Activated CD4-positive, alpha-beta T cell treated with anti-CD3 and anti-CD28 coated beads, Interleukin-2, amount 50 U/mL, for 4 hours (primary cell): ENCODE measurements at places on chromosomes 16 and 17.

GRCh38 chr17:20995164-20995872, 47.5 kb downstream of the USP22 start:
- DNase-seq: no peak

DNA sequence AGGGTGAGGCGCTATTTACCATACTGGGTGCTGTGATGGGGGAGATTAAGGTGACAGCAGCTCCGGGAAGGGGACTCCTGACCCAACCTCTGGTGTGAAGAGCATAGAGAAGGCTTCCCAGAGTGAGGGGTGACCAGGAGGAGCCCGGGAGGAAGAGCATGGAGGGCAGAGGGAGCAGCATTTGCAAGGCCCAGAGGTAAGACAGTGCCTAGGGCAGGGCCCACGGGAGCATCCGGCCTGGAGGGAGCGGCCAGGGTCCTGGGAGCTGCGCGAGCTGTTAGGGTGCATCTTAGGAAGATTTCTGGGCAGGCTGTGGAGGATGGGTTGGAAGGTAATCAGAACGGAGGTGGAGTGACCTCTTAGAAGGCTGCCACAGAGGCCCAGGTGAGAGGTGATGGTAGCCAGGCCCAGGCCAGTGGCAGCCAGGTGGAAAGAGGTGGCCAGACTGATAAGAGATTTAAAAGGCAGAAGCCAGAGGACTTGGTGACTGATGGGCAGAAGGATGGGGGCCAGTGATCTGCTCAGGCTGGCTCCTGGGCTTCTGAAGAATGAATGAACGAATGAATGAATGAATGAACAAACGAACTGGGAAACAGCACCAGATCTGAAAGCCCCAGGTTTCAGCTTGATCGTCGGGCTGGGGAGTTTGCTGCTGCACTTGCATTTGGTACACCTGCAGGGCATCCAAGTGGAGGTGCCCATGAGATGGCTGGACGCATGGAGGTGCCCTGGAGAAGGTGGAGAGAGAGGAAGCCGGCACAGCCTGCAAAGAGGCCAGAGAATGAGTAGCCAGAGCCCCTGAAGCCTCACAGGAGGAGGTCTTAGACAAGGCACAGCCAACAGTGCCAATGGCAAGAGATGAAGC, 13.0 kb upstream of the TMEM92 start:
- DNase-seq: no peak

- DNase-seq: no peak
Observed at GRCh38 chr16:23509782-23510163, 521 bp downstream of the GGA2 start.

DNA sequence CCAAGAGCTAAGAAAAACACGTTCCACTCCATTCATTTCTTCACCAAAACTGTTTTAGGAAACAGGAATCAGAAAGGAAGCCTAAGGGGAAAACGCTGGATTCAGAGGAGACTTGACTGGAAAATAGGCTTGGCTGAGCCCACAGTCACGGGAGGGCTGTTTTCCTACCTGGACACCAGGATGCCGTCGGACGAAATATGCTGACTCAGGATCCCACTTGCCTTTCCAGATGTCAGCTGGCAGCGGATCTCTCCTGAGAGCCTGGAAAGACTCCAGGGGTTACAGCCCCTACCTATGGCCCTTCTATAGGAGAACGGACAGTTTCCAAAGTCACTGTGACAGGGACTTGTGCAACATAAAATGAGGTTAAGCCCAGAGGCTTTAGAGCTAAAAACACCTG, 245.1 kb downstream of the C16orf95 start:
- DNase-seq: no peak

DNA sequence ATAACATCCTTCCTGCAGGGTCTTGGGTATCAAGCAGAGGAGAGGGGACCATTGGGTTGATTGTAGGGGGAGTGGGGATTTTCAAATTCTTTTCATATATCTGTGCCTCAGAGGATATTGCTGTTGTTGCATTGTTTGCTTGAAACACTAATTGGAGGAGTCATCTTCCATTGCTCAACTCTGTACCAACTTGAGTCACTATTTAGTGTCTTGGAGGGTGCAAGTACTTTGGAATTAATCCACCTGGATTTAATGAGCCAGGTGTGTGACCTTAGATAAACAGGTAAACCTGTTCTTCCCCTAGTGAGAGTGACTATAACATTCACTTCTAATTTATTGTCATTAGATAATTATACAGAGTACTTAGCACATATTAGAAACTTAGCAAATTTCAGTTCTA, 151.3 kb upstream of the CNTNAP4 start:
- DNase-seq: no peak

DNA sequence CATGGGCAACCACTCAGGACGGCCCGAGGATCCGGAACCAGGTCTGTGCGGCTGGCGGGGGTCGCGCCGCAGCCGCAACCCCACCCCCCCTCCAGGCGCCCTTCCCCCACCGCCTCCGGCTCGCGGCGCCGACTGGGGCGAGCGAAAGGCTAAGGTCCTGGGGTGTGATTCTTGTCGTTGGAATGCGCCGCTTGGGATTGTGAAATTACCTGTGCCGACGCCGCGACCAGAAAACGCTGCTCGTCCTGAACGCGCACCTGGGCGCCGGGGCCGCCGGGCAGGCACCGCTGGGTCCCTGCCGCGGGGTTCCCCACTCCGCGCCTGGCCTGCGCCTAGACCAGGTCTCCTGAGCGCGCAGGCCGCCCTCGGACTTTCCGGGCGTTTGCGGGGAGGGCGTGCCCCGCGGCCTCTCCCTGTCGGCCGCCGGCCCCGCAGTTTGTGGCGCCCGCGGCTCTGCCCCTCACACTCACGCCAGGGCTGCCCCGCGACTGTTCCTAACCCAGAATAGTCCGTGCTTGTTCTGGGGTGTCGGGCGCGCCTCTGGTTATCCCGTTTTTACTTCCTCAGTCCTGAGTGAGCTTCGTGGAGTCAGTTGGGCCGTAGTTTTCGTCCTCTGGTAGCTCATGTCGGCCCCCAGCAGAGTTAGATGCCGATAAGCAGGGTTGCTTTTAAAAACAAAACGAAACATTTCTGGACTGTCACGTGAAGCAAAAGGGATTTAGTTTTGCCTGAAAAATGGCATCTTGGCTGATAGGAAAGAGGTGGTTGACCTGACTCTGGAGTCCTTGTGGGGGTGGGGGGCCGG, 147.2 kb downstream of the SPECC1 start:
- DNase-seq: peak; percentile 9

DNA sequence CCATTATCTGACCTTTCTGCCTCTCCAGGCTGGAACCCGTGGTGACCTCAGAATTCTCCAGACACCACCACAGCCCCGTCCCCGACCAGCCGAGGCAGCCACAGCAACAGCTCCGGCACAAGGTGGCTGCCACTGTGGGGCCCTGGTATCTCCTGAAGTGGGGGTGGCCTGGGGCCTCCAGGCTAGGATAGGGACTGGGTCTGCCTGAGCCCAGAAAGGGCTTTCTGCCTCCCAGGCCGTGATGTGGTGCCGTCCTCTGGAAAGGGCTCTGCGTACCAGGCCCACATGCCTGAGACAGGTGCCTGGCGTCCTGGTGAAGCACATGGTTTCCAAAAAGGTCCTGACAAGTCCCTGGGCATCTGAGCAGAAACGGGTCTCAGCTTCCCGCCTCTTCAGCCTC, 17.1 kb downstream of the FLYWCH1 start:
- no peak for DNase-seq

GRCh38 chr16:85120006-85120340, 7.7 kb upstream of the CIBAR2 start:
- DNase-seq: no peak

DNA sequence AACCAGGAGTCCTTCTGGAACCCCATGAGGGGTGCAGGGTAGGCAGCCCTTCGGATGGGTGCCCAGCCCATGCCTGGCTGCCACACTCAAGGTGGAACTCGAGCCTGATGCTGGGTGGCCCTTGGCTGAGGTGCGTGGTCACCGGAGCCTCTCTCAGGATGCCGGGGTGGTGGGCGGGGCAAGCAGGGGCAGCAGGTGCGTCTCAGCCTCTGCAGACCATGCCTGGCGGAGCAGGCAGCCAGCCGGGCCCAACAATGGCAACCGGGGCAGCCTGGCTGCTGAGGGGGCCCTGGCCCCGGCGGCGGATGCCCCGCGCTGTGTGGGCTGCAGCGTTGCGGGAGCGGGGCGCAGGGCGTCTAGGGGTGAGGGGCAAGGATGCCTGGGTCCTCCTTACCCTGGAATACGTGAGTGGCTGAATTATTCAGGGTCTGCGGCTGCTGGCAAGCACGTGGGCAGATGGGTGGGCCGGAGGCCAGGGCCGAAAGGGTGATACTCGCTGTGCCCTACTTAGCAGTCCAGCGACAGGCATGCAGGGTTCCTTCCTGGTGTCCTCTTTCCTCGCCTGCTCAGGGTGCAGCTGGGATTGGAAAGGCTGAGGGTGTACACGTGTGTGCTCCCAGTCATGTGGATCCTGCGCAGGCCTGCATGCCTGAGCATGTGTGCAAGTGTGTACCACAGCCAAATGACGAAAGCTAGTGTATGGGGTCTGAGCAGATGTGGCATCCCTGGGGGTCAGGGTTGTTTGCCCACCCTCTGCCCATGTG, 14.6 kb downstream of the MYO15A start:
- DNase-seq: no peak

- no peak for DNase-seq
Observed at GRCh38 chr17:49194297-49194607, 16.1 kb downstream of the GNGT2 start.

DNA sequence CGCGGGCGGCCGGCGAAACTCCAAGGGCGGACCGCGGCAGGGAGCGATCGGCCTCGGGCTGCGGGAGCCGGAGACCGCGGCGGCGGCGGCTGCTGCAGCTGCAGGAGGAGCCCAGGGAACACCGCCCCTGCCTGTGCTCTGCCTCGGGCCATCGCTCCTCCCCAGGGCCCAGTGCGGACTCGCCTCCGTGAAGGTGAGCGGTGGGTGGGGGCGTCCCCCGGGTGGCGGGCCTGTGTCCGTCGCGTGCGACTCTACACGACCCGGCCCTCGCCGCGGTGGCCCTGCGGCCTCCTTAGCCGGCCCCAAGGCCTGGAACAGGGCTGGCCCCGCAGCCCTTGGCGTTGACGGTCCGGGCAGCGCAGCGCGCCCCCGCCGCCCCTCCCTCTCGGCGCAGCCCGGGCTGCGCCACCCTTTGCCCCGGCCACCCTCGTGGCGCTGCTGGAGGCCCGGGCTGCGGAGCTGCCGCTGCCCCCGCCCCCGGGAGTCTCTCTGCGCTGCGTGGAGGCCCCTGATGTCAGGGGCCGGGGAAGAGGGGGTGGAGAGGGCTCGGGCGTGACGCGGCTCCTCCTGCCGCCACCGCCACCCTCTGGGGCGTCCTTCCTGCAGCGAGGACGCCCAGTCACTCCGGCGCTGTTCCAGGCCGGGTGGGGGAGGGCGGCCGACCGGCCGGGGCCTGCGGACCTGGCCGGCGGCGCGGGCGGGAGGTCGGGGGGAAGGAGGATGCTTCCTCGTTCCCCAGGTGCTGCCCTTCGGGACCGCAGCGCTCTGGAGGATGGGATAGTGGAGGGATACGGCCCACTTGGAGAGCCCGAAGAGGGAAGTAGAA, 485 bp downstream of the DYNLL2 start:
- peak; percentile 59 for DNase-seq

DNA sequence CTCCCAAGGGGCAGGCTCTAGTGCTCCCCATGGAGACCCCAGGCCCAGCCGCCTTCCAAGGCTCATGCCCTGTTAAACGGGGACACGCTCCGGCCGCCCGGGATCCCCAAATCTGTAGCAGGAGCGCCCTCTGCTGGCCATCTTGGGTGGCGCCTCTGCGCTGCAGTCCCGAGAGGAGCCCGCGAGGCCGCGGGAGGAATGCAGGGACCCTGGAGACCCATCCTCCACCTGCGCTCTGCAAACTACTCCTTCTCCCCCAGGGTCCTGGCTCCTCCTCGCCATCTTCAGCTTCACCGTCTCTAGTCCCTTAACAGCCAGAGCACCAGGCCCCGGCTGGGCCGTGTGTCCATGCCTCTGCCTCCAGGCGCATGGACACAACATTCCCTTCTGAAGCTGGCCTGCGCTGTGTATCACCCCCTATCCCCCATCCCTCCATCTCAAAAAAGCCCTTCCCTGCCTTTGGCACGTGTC, 23.6 kb upstream of the KRT17 start:
- peak; percentile 84 for DNase-seq

GRCh38 chr16:5905935-5906334, 808.3 kb upstream of the EEF2KMT start:
- DNase-seq: no peak

DNA sequence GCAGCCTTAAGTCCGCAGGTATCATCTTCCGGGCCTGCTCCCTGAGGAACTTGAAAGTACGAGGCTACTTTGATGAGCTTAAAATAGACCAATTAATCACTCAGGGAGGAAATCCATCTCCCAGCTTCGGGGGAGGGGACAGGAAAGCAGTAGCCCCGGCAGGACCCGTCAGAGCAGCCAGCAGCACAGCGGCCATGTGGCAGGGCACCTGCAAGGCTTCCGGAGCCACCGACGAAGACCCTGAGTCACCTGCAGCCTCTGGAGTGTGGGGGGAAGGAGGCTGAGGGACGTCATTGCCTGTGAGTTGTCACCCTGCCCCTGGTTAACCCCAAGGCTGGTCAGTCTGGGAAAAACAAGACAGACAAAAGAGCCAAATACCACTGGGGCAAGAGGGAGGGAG, 4.4 kb upstream of the CYB561 start:
- peak; percentile 19 for DNase-seq

DNA sequence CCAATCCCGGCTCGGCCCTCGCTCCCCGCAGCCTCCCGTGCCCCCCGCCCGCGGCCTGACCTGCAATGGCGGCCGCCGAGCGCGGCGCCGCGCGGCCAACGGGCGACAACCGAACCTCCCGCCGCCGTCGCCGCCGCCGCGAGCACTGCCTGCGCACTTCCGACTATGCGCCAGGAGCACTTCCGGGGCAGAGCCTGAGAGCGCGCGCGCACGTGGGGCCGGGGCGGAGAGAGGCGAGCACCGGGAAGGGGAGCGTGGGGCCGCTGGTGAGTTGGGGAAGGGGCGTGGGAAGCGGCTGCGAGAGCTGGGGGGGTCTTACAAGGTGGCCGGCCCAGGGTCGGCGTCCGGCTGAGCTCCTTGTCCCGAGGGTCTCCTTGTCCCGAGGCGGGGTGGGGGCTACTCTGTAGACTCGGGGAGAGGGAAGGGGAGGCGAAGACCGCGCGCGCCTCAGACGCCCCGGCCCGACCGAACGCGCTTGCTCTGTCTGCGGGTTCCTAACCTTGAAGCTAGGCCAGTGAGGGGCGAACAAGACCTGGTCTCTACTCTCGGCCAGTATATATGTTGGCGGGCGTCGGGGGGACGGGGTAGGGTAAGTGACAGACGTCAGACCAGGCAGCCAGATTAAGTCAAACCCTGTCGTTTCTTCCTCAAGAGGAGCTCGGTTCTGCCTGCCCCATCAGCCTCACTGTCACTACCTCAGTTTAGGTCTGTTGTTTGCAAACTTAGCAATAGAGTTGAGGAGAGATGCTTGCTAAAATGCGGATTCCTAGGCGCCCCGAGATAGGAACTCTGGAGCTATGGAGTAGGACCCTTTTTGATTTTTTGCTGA, at the start of the genes CHTF8 and UTP4:
CHTF8 (minus strand) TSS at position 165 of the 829 bp plus-strand sequence. CDS start 11,130 bp downstream, outside the sequence.
UTP4 (plus strand) TSS at position 226 of the 829 bp plus-strand sequence. CDS start 811 bp downstream, outside the sequence.
- peak; percentile 82 for DNase-seq

- DNase-seq: no peak
Observed at GRCh38 chr17:67471118-67471517, 94.0 kb downstream of the PITPNC1 start.
